ENCODE measurements at places on chromosomes 1 and 21.

- no peak for DNase-seq
Observed at GRCh38 chr1:205346956-205347574, 9.7 kb downstream of the KLHDC8A start.

DNA sequence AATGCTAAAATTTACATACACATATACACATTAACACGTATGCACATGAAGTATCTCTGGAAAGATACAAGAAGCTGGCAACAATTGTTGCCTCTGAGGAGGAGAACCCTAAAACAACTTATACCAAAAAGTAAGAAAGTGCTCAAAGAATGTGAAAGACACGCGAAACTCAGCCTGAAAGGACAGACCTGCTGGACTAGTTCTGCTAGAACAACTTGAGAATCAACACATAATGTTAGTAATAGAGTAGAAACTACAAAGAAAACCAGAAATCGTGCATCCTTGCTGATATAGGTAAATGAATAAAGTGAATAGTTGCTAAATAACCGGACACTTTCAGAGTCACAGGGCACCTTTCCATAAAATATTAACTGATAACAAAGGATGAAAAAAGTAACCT lies 242.5 kb downstream of the RERE start:
- DNase-seq = no peak

DNA sequence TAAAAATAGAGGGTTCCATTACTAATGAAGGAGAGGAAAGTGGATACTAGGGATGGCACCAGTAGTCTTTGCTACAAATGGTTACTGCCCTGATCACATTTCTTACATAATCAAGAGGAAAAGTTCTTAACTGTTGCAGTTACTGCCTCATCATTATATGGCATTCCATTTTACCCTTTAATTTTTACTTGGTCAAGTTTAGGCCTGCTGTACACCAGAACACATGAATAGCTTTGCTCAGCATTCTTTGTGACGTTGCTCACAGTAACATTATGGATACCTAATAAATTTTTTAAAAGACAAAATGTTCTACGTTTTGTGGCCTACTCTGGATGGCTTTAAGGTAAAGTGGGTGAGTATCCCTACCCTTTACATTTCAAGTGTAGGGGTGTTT lies 38.6 kb upstream of the CR1L start:
- DNase-seq = no peak

- no peak for DNase-seq
Observed at GRCh38 chr1:51937112-51937511, 53.4 kb downstream of the RAB3B start.

- DNase-seq = no peak
Observed at GRCh38 chr1:186888367-186888766, 59.6 kb downstream of the PLA2G4A start.

DNA sequence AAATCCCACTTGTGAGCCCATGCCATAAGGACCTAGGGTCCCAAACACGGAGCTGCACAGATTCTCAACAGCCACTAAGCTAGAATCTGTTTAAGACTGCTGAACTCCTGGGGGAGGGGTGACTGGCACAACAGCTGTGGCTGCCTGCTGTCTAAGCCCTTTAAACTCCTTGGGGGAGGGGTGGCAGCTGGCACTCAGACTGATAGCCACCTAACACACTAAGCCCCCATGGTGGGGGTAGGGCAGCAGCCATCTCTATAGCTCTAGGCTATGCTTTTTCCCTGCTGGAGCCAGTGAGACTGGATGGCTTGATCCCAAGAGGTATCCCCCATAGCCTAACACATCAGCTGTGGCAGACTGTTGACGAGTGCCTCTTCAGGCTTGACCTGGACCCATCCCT lies 73.3 kb upstream of the FMO3 start:
- no peak for DNase-seq

GRCh38 chr1:29538586-29538985 lies 302.3 kb downstream of the PTPRU start:
- DNase-seq = no peak
